C1 segment of cervical spinal cord (tissue), 14 donors: ENCODE measurements at places on chromosomes 1 and 21.

- no peak for DNase-seq
Observed at GRCh38 chr1:12583484-12583883, 34.5 kb downstream of the DHRS3 start.

DNA sequence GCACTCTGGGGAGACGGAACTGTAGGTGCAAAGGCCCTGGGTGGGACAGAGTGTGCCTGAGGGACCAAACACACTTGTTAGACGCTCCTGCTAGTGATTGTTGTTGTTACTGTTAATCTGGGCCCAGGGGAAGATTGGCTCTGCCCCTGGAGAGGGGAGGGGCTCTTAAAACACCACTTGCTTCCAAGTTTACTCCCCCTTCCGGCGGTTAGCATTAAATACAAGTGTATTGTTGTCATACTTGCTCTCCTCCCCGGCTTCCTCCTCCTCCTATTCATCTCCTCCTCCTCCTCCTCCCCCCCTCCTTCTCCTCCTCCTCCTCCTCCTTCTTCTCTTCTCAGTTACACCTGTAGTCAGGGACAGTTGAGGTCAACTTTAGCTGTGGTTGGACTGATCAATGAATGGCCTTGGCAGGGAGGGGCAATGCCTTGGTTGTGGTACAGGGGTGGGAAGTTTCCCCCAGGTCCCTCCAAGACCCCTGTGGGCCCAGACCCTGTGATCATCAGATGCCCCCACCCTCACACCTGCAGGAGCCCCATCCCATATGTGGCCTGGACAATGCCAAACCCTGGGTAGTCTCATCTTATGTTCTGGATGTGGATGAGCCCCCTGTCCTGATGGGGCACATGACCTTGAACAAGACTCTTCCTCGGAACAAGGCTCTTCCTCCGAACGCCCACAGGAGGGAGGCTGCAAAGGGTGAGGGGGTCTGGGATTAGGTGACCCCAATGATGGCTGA, 217.3 kb downstream of the PTPRU start:
- DNase-seq, result no peak

DNA sequence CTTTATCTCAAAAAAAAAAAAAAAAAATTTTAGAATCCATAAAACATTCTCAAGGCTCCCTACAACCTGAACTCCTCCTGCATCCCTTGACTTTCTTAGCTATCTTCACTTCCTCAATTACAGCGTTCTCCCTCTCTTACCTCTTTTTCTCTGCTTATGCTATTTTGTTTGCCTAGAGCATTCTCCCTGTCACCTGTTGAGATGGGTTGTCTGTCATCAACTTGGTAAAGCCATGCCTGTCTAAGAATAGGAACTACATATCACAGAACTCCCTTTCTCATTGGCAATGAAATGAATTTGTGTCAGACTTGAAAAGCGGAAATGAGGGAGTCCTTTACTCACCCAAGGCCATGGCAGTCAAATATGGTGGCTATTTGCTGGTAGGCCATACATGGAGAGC, 129.6 kb upstream of the CACHD1 start:
- DNase-seq, result no peak

DNA sequence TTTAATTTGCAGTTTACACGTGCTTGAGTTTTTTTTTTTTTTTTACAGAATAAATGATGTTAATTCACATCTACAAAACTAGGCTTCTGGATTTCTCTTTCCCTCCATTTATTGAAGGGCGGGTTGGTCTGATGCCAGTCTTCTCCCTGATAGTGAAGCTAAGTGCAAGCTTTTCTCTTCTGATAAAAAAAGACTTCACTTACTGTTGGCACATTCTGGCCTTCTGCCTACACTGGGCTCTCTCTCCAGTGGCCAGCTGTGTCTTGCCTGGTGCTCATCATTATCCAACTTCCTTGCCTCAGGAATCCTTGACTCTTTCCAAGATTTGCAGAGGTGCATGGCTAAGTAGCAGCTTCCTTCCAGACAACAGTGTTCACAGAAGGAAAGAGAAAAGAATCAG, 7.6 kb upstream of the RAP1A start:
- no peak for DNase-seq

GRCh38 chr1:80931178-80931577, 869.6 kb upstream of the ADGRL2 start:
- no peak for DNase-seq

- DNase-seq, result no peak
Observed at GRCh38 chr1:226438007-226438406, 30.1 kb upstream of the PARP1 start.

- no peak for DNase-seq
Observed at GRCh38 chr1:43252225-43252624, 17.6 kb upstream of the TMEM125 start.

- no peak for DNase-seq
Observed at GRCh38 chr1:203667616-203668015, 41.0 kb downstream of the ATP2B4 start.

DNA sequence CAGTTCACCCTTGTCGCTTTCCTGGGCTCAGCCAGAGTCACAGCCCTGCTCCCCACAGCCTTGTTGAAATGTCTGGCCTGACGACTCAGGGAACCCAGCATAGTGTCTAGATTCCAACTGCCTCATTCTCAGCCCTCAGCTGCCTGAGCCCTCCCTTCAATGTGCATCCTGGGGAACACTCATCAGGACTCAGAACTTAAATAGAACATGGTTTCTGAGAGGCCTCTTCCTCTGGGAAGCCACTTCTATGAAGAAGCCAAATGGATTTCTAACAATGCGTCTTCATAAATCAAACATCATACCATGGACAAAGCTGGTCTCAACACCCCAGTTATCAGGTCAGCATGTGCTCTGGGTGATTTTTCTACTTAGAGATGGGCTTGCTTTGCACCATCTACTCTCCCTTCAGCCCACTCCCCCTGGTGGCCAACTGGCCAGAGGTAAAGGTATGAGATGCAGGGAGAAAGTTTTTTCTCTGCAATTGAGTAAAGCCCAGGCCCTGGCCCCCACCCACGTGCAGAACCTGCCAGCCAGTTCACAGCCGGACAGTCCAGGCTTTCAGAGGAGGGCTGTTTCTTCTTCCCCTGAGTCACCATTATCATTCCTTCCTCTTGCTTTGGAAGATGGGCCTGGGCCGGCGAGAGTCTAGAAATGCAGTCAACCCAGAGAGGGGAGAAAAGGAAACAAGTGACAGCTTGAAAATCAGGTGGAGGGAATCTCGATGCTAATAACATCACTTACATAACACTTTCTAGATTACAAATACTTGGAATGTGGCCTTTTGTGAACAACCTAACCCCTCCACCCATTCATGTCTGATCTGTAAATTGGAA, 32.1 kb downstream of the CD244 start:
- no peak for DNase-seq

GRCh38 chr1:192861860-192862259, 53.0 kb downstream of the RGS2 start:
- no peak for DNase-seq

GRCh38 chr1:200901796-200902444, 7.2 kb downstream of the INAVA start:
- DNase-seq, result no peak

DNA sequence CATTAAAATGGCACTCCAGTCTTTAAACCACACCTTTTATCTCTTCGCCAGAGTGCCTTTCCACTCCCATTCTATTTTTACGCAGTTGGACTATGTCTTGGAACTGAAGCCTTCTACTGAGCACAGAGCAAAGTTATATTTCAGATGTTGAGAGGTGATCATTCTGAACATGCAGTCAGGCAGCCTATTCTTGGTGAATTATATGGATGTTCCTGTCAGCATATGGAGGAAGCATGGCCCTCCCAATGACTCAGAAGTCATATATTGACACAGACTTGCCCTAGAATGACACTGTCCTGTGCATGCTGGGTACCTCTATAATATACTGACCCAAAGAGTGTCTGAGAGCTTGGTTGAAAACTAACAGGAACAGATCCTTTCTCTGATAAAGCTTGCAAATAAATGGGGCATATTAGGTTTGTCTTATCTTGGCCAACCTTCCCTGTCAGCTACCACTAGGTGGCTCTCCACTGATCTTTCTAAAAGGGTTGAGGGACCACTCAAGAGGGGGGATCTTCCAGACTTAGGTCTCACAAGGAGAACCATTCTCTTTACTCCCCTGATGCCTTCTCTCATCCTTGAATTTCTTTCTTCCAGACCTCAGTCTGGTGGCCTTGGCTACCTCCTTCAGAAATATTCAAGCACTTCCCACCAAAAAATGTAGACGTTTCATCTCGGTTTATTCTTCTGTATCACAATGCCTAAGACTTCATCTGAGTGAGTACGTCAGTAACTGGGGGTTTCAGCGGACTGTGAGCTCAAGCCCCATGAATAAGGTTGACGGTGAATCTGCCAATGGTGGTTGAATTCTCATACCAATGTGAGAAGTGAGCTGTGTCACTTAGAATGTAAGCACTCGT, 11.8 kb upstream of the ALG14 start:
- peak; percentile 15 for DNase-seq

DNA sequence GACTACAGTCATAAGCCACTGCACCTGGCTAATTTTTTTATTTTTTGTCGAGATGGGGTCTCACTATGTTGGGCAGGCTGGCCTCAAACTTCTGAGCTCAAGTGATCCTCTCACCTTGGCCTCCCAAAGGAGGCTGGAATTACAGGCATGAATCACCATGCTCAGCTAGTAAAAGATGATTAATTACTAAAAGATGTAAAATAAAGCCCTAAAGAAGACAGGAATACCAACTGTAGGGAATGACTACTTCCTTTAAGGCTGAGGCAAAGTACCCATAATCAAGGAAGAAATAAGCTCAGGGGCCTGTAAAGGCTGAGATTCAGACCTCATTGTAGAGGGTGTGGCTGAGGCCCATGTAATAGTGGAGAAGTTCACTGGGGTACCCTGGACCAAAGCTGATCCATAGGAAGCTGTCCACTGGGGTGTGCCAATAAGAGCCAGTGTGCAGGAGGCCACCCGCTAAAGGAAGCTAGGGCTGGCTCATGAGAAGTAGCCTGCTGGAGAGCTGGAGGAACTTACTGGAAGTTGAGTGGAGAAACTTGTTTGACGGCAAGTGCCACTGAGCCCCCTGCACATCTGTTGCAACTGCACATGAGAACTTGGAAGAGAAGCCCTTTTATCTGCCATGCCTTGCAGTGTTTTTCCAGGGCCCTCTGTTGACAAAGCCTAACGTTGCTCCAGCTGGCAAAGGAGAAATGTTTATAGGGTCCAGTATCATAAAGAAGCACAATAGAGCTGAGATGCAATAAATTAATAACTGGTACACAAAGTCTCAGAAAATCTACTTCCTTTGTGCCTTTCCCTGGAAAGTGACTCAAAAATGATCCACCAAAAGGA, 17.8 kb upstream of the SERTAD4 start:
- no peak for DNase-seq

DNA sequence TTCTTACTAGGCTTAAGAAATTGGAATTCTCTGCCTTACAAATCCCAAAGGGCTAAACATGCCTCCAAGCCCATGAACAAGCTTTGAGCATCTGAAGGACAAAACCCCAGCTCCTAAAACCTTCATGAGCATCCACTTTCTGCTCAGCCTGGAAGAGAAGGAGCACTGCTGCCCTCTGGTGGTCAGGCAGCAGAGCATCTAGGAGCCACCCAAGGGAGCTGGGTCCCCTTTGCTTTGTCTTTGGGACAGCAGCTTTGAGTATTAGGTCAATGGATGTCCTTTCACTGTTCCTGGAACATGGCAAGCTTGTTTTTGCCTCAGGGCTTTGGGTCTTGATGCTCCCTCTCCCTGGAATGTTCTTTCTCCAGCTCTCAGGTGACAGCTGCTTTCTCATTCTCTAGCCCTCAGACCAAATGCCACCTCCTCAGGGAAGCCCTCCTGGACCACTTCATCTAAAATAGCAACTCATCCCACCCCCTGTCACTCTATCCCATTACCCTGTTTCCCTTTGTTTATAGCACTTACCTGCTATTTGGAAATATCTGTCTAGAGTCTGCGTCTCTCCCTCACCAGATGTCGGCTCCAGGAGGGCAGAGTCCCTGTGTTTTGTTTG, 25.7 kb downstream of the RAB7B start:
- peak; percentile 50 for DNase-seq

GRCh38 chr1:155093911-155094621, 15.4 kb downstream of the EFNA3 start:
- DNase-seq, result no peak

DNA sequence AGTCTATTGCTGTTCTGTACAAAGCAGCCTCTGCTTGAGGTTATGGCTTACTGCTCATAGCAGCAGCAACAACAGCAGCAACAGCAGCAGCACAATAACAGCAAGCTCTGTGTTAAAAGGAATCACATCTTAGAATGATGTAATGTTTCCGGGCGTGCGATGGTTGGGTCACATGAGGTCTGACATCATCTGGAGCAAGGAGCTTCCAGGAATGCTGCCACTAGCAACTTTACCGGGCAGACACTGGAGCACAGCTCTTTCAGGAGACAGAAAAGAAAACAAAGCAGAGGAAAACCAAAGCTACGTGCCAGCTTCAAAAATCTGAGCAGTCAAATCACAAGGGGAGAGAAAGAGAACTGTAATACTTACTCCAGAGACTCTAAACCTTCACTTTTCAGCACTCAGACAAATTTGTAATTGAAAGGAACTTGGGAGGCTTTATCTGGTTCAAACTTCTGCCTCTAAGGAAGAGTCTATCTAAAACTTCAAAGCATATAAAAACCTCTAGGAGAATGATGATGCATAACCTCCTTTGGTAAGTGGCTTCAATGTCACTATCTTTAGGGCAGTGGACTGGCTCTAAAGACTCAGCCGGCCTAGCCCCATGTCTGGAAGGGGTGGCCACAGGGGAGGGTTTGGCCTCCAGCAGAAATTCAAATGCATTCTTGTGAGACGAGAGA, 28.3 kb upstream of the RAB3GAP2 start:
- no peak for DNase-seq

DNA sequence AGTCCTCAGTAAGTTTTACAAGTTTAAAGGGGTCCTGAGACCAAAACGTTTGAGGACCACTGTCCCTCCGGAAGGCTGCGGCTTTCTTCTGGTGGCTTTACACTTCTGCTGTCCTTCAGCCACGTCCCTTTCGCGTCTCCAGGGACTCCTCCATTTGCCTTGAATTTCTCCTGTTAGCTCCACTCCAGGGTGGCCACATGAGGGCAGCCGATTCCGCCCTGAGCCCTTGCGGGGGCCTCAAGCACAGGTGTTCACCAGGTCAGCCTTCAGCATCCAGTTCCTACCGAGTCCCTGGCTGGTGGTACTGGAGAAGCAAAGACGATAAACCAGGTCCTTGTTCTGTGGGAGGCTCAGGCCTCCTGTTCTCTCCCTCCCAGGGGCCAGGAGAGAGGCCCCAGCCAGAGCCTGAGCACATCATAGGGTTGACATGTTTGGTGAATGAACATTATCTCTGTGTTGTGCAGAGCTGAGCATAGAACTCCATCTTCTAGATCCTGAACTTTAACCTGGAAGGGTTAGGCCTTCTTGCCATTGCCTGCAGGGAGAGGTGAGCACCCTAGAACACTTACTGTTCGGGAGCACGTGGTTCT, 27.4 kb upstream of the COQ8A start:
- peak; percentile 9 for DNase-seq

- DNase-seq, result no peak
Observed at GRCh38 chr1:200888349-200888838, 6.3 kb upstream of the INAVA start.

GRCh38 chr1:77063118-77063517, 156.1 kb downstream of the PIGK start:
- DNase-seq, result no peak

DNA sequence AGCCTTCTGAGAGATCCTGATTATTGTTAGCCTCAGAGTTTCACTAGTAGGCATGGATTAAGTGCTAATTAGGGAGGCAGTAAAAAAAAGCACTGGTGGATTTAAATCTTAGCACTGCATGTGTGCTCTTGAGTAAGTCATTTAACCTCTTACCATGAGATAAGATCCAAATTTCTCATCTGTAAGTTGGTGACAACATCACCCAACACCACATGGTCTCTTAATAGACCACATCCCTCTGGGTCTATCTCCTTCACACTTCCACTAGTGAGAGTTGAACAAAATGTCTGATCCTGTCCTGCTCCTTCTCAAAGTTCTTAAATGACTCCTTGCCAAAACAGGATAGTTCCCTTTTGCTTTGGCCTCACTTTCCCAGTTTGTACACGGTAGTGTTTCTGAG, 29.5 kb upstream of the DMRTA2 start:
- no peak for DNase-seq
